ENCODE measurements at places on chromosomes 7 and 10.

DNA sequence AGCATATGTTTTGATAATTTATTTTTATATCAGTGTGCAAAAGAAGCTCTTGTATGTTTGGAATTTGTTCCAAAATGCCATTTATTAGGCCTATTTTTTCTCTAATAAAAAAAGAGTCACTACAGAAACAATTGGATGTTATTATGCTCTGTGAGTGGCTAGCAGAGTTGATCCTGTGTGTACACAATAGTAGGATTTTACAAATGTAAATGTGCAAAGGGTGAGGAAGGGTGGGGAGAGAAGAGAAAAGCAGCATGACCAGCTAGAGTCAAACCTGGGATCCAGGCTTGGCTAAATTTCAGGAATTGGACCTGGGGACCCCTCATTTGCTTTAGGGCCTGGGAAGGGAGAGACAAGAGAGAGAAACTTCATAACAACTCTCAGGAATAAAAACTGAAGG, 32.5 kb downstream of the SEMA3A start:
- no peak for DNase-seq

DNA sequence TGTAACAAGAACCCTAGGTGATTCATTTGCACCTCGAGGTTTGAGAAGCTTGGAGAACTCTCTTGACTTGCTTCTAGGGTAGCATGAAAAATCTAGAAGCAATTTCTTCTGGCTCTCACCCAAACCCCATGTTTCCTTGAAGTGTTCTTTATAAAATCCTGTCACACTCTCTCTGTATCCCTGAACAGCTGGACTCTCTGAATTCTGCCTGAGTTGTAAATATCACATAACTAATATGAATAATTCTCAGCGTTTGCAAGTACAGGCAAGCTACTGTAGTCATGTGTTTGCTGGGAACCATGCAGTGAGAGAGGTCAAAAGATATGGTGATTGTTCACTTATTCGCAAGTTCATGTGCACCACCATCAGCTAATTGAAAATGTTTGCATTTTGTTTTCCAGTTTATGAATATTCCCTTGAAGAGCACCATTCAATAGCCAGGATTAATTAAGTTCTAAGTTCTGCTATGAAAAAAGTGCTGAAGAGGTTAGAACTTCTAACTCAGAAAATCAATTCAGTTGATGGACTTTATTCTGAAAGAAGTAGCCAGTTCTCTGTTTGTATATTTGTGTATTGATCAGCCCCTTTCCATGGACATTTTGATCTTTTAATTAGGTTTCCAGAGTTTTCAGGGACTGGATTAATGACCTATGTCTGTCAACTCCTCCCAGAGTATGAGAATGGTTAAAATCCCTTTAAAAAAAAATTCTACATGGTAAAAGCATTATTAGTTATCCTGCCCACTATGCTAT, 243.0 kb downstream of the PLXDC2 start:
- DNase-seq, result no peak

DNA sequence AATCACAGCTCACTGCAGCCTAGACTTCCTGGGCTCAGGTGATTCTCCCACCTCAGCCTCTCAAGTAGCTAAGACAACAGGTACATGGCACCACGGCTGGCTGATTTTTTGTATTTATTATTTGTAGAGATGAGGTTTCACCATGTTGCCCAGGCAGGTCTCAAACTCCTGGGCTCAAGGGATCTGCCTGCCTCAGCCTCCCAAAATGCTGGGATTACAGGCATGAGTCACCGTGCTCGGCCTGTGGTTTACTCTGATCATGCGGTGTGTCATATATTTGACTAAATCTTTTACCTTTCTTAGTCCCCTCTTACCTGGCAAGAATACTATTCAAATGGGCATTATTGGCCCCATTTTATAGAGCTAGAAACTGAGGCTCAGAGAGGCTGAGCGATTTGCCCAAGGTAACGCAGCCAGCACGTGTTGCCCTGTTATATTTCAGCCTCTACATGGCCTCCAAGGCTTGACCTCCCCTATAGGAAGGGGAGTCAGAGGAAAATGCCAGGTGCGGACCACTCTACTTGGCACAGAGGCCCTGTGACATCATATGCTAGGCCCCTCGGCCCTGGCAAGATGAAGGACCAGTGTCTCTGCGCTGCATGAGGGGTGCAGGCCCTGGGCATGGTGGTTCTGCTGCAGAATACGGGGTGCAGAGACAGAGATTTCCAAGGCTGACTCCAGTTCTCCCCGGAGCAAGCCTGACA, 8.2 kb downstream of the ZCCHC24 start:
- no peak for DNase-seq

- DNase-seq, result no peak
These were observed 369.2 kb upstream of the GALNT17 start for GRCh38 chr7:70762696-70763095.

DNA sequence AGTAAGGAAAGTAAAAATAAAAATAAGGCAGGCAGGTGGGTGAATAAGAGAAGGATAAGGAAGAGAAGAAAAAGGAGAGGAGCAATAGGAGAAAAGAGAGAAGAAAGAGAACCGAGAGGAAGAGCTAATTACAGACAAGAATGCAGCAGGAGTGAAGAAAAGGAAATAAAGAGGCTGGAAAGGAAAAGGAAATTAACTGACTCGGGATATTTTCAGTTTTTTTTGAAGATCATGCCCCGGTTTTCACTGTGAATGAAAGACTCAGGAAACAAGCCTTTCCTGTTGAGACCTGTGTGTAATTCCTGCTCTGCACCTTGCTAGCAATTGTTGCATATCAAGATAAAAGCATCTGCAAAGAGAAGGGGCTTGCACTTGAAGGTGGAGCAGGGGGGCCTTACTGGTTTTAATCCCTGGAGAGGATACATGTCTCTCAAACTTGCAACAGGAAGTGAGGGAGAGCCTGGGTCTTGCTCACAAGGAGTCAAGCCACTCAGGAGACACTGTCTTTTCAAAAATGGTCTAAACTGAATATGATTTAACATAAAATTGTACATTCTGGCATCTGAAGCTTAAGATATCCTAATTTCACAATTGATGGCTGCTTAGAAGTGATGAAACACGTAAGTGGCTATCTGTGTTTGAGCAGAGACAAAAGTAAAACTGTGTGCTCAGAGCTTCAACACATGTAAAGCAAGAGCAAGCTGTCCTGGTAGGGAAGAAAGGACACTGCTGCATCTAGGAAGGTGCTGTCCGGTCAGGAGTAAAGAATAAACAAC, 157.6 kb downstream of the FAM107B start:
- DNase-seq, result no peak

DNA sequence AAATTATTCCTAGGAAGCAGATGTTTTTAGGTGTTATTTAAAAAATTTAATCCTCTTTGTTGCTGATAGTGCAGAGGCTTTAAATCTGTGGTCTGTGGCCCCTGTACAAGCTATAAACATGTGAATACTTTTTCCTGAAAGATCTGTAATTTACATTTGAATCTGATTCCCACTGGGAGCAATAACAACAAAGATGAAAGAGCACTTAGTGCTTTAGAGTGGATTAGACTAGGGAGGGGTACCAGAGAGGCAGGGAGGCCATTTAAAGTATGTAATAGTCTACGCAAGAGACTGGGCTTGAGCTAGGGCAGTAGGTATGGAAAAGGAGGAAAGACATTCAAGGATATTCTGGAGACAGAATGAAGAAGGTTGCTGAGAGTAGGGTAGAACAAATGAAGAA, 19.1 kb downstream of the BTRC start:
- no peak for DNase-seq

DNA sequence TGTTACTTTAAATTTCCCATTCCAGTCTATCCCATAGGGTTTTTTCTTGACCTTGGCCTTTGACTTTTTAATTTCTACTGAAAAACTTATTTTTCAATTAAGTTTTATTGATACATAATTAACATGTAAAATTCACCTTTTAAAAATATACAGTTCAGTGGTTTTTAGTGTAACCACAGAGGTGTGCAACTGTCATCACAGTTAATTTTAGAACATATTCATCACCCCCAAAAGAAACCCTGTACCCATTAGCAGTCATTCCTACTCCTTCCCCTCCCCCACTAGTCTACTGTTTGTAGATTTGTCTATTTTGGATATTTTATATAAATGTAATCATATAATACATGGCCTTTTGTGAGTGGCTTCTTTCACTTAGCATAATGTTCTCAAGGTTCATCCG, 96.5 kb upstream of the GJD4 start:
- no peak for DNase-seq

GRCh38 chr10:68067508-68067907, 7.6 kb downstream of the HERC4 start:
- DNase-seq, result no peak

- no peak for DNase-seq
These were observed 1.9 kb downstream of the BNIP3 start for GRCh38 chr10:131979821-131980270.

- no peak for DNase-seq
These were observed 103.9 kb downstream of the AASS start for GRCh38 chr7:122040147-122040546.

DNA sequence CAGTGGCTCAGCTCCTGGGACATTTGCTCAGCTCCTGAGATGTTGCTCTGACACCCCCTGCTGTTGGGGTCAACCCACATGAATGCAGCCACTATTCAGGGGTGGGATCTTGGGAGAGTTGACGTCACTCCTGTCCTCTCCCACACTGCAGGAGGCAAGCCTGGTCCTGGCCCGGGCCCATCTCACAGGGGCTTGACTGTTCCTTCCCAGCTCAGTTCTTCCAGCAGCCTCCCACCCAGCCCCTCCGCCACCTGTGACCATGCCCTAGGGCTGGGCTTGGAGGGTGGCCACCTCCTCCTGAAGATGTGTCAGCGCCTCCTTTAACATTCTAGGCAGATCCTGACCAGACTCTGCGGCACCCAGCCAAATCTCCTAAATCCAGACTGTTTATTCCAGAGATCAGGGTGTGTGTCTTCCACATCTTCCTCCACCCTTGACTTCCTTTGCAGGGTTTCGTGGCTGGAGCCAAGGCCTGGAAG, 19.1 kb upstream of the OPALIN start:
- DNase-seq, result no peak

GRCh38 chr10:23868121-23868520, 340.8 kb upstream of the KIAA1217 start:
- no peak for DNase-seq
